ENCODE measurements at places on chromosomes 5 and 9.
A peak's percentile ranks its signal among the peaks of the same experiment; 100 is the strongest.

DNA sequence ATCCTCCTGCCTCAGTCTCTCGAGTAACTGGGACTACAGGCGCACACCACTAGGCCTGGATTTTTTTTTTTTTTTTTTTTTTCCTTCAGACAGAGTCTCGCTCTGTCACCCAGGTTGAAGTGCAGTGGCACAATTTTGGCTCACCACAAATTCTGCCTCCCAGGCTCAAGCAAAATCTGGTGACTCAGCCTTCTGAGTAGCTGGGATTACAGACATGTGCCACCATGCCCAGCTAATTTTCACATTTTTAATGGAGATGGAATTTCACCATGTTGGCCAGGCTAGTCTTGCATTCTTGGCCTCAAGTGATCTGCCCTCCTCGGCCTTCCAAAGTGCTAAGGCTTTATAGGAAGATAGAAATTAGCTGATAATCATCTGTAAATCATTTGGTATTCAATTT lies 43.9 kb downstream of the NSA2 start:
- no peak for DNase-seq

DNA sequence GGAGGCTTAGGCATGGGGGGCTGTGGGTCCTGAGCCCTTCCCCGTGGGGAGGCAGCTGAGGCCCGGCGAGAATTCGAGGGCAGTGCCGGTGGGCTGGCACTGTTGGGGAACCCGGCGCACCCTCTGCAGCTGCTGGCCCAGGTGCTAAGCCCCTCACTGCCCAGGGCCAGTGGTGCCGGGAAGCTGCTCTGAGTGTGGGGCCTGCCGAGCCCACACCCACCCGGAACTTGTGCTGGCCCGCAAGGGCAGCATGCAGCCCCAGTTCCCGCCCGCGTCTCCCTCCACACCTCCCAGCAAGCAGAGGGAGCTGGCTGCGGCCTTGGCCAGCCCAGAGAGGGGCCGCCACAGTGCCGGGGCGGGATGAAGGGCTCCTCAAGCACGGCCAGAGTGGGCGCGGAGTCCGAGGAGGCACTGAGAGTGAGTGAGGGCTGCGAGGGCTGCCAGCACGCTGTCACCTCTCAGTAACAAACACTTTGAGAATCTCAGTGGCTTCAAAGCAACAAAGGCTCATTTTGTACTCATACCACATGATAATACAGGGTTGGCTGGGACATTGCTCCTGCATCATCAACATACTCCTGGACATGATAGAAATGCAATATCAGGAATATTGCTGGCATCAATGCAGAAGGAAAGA lies 265.7 kb upstream of the ANKRD55 start:
- no peak for DNase-seq

DNA sequence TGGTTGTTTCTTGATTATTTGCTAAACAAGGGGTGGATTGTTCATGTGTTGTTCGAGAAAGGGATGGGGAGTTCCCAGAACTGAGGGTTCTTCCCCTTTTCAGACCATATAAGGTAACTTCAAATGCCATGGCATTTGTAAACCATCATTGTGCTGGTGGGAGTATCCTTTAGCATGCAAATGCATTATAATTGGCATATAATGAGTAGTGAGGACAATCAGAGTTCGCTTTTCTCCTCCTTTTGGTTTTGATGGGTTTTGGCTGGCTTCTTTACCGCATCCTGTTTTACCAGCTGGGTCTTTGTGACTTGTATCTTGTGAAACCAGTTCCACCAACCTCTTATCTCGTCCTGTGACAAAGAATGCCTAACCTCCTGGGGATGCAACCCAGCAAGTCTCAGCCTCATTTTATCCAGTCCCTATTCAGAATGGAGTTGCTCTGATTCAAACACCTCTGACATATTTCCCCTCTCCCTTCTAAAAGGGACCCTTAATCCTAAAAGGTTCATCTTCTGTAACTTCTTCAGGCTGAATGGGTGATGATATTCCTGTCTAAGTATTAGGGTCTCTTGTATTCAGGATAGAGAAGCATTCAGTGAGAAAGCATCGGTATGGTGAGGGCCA lies 8.7 kb upstream of the FBN2 start:
- DNase-seq, result no peak

DNA sequence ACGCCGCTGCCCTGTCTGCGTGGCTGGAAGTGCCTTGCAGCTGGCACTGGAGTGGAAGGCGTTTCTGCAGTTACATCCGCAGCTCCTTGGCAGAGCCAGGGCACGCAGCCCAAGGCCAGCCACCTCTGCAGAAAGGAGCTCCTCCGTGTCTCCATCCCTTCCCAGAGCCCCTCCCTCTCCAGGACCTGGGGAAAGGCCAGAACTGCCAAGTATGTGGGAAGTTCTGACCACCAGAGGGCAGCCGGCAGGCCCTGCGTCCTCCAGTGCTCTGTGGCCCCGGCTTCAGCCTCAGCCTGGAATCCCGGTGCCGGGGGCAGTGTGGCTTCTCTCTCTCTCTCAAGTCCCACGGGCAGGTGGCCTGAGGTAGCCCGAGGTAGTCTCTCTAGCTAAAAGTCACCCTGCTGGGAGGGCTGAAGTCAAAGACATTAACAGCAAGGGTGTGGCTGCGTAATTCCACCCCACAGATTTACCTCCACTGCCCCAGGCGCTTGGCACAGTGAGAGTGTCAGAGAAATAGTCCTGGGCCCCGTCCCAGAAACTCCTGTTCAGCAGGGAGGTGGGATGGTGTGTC lies 101.7 kb upstream of the FCN2 start:
- peak; percentile 44 for DNase-seq

- no peak for DNase-seq
Observed at GRCh38 chr9:114837923-114838322, 32.1 kb upstream of the TNFSF15 start.

DNA sequence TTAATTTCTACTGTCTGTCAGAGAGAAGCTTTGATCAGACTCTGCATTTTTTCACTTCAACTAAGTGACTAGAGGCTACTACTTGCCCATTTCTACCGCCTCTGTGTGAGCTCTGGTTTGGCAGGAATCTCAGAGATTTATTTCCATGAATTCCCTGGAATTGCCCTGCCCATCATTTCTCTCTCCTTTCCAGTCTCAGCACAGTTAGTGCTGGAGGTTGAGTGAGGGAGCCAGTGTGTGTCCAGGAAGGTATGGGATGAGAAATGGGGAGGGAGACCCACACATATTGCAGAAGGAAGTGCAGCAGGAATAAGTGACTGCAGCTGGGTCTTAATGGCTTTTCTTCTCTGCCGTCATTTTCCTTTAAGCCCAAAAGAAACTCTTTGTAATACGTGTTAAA lies 443.1 kb upstream of the ZNF462 start:
- no peak for DNase-seq

GRCh38 chr5:131196331-131196730 lies 25.6 kb downstream of the LYRM7 start:
- DNase-seq, result no peak

GRCh38 chr9:109349421-109349846 lies 28.6 kb upstream of the EPB41L4B start:
- DNase-seq, result peak; percentile 23

GRCh38 chr5:168301593-168302390 lies 10.3 kb downstream of the WWC1 start:
- no peak for DNase-seq

DNA sequence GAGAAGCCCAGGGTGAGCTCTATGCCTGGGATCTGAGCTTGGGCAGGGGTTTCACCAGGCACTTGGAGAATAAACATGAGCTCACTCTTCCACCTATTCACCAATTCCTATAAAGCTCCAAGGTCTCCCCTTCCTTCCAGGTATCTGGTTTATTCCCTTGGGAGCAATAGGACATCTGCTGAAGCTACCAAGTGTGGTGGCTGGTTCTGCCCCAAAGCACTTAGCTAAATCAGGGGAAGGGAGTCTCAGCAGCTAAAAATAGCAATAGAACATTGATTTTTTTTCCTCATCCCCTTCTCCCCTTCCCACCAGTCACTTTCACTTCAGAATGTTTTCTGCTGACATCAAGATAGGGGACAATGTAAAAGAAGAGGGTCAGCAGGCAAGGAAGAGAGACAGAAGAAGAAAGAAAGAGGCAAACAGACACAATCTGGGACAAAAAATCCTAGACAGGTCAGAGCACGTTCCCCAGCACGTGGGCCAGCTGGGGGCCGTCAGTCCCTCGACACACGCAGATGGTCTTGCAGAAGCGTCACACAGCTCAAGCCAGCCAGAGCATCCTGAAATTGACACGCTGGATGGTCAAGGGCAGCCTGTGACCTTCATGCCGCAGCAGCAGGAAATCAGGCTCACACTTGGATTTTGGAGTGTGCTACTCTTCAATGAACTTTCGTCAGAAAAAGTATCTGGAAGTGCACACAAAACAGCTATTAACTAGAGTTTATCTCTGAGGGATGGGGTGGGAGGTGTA lies 176.0 kb downstream of the ZNF608 start:
- no peak for DNase-seq

DNA sequence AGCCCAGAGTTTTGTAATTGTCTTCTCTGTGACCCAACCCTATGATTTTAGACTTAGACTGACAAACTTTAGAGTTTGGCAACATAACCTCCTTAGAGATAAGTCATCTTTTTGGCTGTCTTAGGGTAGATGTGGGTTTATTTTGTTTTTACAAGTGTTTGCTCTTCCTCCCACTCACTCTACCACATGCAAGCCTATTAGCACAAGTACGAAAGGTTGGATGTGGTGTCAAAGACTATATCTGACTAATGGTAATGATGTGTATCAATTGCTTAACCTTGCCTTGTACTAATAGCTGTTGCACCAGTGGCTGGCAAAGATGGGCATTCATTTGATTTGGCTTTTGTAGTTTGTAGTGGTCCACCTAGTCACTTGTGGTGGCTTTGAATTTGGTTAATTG lies 46.5 kb downstream of the SLC25A46 start:
- no peak for DNase-seq

DNA sequence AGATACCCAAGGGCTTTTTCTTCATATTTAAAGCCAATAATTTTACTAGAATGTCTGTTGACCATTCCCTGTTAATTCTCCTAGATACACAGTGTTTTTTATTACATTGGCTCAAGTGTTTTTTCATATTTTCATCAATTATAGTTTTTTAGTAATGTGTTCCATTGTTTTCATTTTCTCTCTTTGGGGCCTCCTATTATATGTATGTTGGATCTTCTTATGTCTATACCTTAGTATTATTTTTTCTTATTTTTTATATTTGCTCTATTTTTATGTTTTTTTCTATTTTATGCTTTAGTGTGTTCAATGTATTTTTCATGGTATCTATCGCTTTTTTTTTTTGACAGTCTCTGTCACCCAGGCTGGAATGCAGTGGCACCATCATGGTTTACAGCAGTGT lies 7.5 kb downstream of the KIAA1958 start:
- no peak for DNase-seq

DNA sequence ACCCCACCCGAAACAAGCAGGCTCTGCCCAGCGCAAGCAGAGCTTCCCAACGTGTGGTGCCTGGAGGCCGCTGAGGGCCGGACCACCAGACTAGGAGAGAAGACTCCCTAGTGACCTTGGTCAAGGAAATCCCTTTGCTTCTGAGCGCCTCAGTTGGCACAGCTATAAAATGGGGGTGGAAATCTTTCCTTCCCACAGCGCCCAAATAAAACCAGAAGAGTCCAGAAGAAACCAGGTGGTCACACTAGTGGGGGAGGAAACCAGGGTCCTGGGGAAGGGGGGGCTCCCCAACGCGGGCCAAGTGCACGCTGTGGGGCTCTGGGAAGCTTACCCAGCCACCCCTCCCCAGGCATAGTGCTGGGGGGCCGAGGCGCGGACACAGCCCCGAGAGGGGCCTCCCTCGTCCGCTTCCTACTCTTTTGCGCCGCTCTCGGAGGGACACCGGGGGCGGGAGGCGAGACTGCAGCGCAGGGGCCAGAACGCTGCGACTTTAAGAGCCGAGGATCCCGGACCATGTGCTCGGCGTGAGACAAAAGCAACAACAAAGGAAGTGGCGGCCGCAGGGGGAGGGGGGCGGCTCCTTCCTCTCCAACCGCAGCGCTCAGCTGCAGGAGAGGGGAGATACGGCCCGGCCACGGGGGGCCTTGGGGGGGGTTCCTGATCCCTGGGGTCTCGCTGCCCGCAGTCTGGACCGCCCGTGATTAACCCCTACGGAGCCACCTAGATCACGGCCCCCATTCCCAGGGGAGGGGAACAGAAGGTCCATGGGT lies 885 bp downstream of the RNF44 start:
- DNase-seq, result peak; percentile 61

DNA sequence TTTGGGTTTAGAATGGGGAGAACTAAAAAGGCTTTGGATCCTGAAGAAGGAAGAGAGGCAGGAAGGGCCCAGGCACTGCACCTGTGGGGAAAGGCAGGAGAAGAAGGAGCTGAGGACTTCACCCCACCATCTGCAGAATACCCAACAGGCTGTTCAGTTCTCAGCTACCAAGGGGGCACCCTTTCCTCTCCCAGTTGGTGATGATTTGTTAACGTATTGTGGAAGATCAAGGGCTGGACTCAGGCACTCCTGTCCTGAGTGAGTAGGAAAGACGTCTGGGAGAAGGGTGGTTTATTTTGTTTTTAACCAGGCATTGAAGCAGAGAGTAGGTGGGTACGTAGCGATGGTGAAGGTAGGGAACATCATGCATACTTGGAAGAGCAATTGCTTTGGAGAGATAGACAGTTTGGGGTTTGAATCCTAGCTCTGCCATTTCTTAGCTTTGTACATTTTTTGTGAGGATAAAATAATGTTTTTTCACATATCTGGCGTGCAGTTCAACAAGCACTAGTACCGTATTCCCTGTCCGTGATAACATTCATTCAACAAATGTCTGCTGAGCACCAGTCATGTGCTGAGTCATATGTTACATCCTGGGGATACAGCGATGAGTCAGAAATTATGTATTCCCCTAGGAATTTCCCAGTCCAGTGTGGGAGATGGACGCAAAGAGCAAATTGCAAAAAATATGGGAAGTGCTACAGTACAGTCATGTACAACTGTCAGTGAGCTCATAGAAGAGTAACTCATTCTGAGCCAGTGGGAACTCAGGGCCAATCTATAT lies 2.1 kb downstream of the MSANTD3 start:
- DNase-seq, result no peak

GRCh38 chr5:68251386-68251785 lies 35.8 kb downstream of the PIK3R1 start:
- DNase-seq, result no peak

GRCh38 chr9:80968611-80969010 lies 720.7 kb downstream of the TLE1 start:
- DNase-seq, result no peak

DNA sequence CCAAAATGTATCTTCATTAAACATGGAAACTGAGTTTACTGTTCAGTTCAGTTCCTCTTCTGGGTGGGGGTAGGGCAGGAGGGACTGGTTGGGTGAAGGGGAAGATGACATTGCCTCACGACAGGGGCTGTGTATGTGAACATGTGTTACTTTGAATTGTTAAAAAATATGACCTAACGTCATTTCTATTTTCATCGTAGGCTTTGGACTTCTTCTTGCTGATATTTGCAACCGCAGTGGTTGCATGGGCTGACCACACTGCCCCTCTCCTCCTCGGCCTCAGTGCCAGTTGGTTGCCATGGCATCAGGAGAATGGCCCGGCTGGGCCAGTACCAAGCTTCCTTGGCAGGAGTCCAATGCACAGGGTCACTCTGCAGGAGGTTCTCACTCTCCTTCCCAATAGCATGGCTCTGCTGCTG lies 41.5 kb downstream of the HACD4 start:
- peak; percentile 9 for DNase-seq

GRCh38 chr9:126965541-126966428 lies 51.2 kb downstream of the RALGPS1 start:
- peak; percentile 36 for DNase-seq
